Stimulated activated CD8-positive, alpha-beta memory T cell treated with anti-CD3 and anti-CD28 coated beads, Interleukin-7, amount 100 ng/mL, for 48 hours (primary cell): ENCODE measurements at places on chromosomes 3 and 15.

GRCh38 chr15:89167267-89168176 lies 53.9 kb downstream of the RLBP1 start:
- DNase-seq = peak; percentile 41

GRCh38 chr3:126529585-126530170 lies 5.7 kb downstream of the CHST13 start:
- DNase-seq = no peak

DNA sequence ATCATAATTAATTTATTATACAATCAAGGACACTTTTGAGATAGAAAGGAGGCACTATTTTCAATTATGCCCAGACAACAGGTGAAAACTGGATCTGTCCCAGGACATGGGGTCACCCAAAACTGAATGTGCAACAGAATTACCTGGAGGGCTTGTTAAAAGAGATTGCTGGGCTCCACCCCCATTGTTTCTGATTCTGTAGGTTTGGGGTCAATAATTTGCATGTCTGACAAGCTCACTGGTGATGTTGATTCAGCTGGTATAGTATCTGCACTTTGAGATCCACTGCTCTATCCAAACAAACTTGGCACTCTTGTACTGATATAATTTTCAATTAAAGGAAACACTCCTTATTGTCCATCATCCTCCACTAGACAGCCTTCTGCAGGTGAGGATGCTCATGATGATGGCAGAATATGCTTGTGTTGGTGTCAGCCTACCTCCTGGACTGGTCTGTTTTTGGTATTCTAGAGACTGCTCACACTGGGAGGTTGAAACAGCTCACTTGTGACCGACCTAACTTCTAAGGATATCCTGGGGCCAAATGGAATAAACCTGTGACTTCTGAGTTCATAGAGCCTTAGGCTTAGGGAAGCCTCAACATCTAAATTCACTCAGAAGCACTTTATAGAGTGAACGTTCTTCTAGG lies 2.2 kb downstream of the P2RY14 start:
- DNase-seq = no peak

DNA sequence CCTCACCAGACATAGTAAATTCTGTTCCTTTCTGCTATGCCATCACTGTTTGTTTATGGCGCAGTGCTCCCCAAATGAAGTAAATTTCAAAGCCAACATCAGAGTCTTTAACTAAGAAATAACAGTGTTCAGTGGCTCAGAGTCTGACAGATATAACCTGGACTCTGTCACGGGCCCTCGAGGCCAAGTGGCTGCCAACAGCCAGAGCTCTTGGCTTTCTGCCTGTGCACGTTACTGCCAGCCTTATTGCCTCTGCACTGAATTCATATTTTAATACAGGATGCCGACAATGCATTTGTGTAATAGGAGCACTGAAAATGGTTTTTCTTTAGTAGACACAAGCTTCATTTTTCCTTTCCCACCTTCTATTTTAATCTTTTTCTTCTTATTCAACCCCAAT lies 219.9 kb downstream of the NLGN1 start:
- no peak for DNase-seq

DNA sequence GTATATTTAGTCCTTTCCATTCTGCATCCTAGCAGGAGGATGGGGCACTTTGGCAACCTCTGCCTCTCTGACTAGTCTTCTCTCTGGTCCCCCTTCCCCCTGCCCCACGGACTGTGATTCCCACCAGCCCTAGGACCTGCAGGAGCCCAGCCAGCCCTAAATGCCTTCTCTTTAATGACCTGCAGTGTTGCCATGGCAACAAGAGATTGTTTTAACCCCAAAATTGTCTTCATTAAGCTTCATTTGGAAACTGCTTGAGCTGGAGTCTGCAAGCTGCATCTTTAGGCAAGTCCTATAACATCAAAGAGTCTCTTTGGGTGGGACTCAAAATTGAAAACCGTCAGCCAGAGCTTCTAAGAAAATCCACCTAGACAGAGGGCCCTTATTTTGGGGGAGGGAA lies 59.7 kb upstream of the ANKRD34C start:
- DNase-seq = no peak

DNA sequence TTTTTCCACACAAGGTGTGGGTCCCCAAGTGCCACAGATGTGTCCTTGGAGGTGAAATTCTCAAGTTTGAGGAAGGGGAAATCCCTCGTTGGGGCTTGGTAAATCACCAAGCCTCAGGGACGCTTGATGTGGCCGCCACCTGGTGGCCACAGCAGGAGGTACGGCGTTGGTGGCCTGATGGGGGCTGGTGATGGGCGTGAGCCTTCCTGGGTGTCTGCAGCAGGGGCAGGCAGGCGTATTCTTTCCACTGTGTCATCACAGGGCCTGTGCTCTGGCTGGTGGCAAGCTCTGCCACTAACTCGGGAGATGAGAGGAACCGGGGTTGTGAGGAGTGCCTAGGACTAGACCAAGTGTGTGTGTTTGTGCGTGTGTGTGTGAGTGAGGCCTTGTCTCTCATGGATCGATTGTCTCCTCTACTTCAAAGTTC lies 4.2 kb downstream of the ACOX2 start:
- peak; percentile 63 for DNase-seq

GRCh38 chr3:56796202-56796601 lies 5.5 kb downstream of the ARHGEF3 start:
- DNase-seq = no peak

DNA sequence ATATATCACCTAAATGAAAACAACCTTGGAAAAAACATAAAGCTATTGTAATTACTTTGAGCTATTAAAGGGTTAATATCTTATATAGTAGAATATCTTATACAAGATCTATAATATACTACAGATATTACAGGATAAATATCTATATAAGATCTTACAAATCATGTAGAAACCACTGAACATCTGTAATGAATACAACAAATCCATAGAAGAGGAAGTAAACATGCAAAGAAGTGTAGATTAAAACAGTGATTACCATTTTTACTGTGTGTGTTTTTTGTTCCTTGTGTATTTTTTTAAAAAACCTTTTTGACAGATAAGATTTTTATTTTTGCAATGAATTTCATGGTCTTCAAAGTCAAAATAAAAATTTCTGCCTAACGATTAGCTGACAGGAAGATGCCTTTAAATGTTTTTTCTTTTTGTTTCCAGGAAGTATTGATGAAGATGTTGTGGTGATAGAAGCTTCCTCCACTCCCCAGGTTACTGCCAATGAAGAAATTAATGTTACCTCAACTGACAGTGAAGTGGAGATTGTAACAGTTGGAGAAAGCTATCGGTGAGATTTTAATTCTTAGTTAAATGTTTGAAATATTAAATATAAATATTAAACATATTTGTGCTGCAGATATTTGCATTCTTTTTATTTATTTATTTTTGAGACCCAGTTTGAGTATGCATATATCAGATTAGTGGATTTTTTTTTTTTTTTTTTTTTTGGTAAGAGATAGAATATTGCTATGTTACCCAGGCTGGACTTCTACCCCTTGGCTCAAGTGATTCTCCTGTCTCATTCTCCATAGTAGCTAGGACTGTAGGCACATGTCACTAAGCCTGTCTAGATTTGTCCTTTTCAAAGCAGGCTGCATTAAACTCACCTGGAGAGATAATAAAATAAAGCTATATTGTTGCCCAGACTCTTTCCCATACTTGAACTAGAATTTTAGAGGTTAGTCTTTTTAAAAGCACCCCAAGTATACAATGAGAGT lies 52.8 kb upstream of the CCNB2 start:
- no peak for DNase-seq

DNA sequence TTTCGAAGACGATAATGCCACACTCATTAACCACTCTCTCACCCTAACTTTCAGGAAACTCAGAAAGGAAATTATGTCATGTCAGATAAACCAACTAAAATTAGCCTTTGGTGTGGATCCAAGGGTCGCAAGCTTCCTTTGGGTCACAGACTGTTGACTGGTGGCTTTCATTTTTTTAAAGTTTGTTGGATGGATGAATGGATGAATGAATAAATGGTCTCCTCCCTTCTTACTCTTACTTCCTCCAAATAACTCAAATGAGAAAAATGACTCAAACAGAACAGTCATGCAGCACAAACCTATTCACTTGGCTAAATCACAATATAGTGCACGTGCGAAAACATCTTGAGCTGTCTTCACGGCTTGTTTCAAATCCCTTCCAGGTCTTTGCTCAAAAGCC lies 82.9 kb upstream of the HACD2 start:
- DNase-seq = no peak

- no peak for DNase-seq
Observed at GRCh38 chr15:65790694-65791334, 1.3 kb downstream of the DENND4A start.

GRCh38 chr15:29461877-29462276 lies 192.3 kb upstream of the NSMCE3 start:
- no peak for DNase-seq

GRCh38 chr3:150410311-150411105 lies 2.4 kb downstream of the TSC22D2 start:
- peak; percentile 7 for DNase-seq

DNA sequence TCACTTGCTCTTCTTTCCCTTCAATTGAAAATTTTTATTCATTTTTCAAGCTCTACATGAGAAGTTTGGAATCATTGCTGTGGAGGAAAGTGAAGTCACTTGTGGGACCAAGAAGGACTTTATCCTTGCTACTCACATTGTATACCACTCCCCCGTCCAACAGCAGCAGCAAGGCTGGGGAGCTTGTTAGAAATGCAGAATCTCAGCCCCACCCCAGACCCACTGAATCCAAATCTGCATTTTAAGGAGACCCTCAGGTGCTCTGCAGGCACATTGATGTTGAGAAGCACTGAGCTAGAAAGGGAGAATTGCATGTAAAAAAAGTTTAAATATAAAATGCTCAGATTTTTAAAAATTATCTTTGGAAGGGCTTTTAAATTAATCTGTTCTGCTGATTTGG lies 202.3 kb upstream of the MRPL3 start:
- no peak for DNase-seq

DNA sequence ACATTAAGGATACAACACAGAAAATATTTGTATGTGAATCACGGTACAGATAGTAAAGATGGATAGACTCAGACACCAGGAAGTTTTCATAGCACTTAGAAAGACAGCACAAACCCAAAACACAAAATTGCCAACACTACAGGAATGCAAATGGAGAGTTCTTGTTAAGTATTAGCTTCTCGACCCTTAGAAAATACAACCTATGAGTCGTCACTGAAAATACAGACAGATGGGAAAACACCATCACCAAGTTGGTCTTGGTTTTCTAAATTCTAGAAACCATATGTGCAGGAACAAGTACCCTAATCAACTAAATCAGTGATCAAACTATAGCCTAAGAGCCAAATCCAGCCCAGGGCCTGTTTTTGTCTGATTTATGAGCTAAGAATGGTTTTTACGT lies 50.7 kb downstream of the PEAK1 start:
- DNase-seq = no peak

DNA sequence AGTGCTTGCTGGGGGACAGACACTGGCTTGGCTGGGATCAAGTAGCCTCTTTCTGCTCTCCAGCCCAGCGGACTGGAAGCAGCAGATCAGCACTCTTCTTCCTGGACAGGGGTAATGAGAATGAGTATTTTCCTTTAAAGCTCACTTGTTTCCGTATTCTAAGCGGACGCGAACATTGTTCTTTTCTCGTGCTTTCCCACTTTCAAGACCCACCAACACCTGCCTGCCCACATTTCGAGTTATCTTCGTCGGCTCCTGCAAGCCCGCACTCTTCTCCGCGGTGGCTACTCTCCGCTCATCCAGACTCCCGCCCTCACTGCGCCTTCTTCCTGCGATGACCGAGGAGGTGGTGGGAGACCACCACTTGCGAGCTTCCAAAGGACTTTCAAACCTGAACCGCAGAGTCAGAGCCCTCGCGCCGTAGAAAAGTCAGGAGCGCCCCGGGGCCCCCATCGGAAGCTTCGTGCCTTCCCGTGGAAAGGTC lies 1.6 kb upstream of the PPM1L start:
- no peak for DNase-seq

- no peak for DNase-seq
Observed at GRCh38 chr3:57078344-57078634, 17.8 kb downstream of the SPATA12 start.

DNA sequence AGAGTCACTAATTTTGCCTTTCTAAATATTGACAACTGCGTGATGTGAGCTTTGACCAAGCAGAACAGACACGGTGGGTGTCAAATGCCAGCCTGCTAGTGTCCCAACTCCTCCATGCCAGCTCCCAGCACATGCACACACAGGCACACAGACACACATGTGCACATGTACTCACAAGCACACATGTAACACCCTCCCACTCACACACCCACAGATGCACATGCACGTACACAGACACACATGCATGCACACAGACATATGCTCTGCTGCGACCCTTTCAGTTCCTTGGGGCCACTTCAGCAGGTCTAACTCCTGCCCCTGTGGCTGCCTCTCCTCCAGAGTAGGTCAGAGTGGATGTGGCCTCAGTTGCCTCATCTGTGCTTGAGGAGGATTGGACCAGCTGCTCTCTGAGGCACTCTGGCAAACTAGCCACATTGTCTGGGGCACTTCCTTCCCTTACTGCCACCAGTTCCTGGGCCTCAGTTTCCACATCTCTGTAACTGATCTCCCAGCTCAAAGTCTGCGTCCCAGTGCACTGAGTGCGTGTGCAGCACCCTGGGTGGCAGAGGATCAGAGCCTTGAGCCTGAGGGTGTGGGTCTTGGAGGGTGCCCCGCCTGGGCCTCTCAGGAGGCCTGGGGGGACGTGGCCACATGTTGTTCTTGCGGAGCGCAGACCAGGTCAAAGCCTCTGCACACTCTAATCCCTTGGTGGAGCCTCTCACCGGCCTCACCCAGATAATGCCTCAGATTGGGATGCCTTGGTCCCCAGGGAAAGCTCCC lies 55.0 kb upstream of the PRR23E start:
- no peak for DNase-seq

- DNase-seq = no peak
Observed at GRCh38 chr15:80891006-80891405, 98.6 kb downstream of the MESD start.

- DNase-seq = no peak
Observed at GRCh38 chr3:68378631-68379030, 553.7 kb downstream of the TAFA4 start.

GRCh38 chr3:128468285-128468790 lies 1.6 kb upstream of the DNAJB8 start:
- DNase-seq = no peak

- no peak for DNase-seq
Observed at GRCh38 chr3:35440826-35441225, 198.5 kb upstream of the ARPP21 start.

- no peak for DNase-seq
Observed at GRCh38 chr15:91065505-91065904, 34.6 kb upstream of the SV2B start.

DNA sequence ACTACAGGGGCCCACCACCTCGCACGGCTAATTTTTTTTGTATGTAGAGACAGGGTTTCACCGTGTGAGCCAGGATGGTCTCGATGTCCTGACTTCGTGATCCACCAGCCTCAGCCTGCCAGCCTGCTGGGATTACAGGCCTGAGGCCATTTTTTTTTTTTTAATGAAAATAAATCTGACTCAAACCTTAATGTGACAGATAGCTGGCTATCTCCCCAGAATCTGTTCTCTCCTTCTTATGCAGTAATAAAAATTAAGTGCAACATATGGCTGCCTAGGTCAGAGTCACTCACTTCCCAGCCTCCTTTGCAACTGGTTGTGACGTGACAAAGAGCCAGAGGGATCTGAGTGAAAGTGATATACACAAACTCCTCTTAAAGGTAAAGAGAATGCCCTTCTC lies 53.0 kb downstream of the ZNF148 start:
- DNase-seq = no peak
